Stimulated activated CD4-positive, alpha-beta T cell treated with anti-CD3 and anti-CD28 coated beads, Interleukin-15, amount 100 ng/mL, for 48 hours (primary cell): ENCODE measurements at places on chromosomes 6 and 20.

- DNase-seq = peak; percentile 71
These were observed 18.1 kb downstream of the OR2B2 start for GRCh38 chr6:27893836-27894807.

GRCh38 chr6:31352683-31353383 lies 4.1 kb downstream of the HLA-B start:
- DNase-seq = no peak

DNA sequence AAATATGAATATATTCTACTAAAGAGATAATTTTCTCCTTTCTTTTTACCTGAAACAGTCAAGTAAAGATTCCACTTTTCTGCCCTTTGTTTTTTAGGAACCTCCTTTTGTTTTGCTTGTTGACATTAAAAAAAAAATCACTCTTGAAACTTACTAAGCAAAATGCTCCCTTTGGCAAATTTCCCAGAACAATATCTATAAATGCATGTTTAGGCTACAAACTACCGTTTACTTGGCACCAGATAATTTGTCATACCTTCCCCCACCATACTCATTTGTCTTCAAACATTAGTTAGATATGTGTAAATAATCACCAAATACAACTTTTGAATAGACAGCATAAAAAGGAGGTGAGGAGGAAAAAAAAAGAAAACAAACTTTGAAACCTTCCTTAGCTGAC lies 604.7 kb downstream of the RFPL4B start:
- DNase-seq = no peak

DNA sequence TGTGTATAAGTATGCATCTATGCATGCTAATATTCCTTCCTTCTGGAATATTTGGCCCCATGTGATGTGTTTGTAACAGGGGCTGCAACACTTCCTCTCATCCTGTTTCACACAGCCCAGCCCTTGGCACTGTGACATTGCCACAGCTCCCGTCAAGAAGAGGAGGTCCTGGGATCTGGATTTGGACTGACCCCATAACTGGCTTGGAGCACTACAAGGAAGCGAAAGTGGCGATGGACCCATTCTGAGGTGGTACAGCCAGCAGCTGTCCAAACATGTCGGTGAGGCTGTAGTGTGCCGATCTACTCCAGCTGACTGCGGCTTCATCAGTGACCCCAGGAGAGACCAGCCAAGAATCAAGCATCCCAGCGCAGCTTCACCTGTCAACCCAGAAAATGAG lies 18.2 kb downstream of the SYNDIG1 start:
- no peak for DNase-seq

DNA sequence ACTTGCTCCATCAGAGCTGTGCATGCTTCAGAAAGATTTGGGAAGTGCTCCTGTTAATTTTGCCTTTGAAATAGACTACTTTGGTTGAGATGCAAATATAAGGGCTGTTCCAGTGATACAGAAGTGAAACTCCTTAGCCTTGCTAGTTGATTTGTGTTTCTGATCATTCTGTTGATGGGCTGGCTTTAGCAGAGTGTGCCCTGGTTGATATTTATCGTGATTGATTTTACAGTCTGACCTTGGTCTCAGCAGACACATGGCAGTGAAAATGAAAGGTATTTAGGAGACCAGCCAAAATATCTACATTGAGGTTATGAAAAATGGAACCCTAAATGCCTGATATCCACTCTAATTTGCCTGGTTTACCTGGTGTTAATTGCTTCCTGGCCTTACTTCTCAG lies 122.1 kb upstream of the CEP162 start:
- no peak for DNase-seq

- no peak for DNase-seq
These were observed 135.4 kb upstream of the ECI2 start for GRCh38 chr6:4270776-4271175.

DNA sequence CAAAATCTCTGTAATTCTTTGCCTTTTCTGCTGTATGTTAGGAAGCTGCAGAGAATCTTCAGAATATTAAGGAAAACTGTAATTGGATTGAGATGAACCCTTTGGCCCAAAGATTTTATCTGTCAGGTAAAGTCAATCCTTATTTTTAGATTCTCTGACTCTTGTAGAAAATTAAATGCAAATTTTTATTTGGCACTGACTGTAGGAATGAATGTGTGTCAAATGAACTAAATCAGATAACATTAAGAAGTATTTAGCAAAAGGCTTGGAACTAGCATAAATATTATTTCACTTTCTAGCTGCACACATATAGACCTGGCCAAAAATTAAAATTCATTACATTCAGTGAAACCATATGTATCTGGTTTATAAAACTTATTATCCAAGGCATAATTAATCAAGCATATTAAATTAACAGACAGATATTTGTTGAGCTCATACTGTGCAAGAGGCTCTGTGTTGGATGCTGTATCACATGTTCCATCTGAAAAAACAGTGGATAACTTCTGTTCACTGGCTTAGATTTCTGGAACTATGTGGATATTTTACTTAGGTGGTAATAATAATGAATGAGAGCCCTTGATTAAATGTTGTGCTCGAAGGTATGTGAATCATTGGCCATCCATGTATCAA lies 124.8 kb downstream of the HDGFL1 start:
- no peak for DNase-seq

DNA sequence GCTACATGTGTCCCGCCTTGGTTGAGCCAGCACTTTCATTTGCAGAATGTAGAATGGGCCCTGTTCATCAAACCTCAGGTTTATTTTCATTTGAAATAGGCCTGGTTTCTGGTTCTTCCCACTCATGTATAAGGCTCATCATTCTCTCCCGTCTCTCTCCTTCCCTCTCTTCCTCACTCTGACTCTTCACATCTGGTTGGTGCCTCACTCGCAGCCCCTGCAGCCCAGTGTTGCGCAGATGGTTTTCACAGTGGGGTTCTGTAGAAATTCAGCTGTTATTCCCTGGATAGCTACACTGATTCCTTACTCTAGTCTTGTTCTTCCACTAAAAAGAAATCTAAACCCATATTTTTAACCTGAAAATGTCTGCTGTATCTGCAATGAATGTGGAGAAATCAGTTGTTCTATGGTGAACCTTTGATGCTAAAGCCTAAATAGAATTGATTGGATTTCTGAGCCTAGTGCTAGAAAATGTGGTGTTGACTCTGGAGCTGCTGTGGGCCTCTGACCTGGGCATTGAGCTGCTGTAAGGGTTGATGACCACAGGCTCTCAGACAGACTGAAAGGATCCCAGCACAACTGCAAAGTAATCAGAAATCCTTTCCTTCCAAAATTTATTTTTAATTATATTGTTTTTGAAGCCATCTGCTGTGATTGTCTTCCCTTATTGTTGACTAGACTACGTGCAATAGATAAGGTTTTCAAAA lies 150.3 kb downstream of the TMEM242 start:
- no peak for DNase-seq

GRCh38 chr6:112957536-112957916 lies 610.4 kb downstream of the RFPL4B start:
- no peak for DNase-seq

DNA sequence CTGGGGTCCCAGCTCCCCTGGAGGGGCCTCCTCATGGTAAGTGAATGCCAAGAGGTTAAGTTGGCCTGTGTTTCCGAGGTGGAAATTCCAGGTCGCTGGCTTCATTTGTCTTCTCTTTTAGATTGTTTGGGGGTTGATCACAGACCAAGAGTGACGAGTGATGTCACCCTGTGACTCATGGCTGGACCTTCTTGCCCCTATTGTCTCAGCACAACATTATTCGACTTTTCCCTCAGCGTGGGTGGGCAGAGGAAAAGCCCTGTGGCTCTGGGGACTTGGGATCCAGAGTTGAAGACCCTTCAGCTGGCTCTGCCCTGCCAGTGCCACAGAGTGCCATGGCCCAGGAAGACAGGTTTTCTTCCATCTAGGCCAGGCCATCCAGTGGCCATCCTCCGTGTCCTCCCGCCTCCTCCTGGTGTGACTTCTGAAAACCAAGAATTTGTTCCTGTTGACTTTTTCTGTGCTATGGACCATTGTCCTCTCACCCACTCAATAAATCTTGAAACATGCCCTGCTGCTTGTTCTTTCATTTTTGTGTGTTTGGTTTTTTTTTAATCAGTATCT lies 15.4 kb upstream of the SNHG17 start:
- no peak for DNase-seq

- no peak for DNase-seq
These were observed 650 bp upstream of the CASP8AP2 start for GRCh38 chr6:89828988-89829471.
